ENCODE measurements at places on chromosomes 6 and 20. TPM values are rescaled to one million over a fixed set of nuclear protein-coding genes. Genes with fewer than 3 reads are reported as not detected.
A peak's percentile ranks its signal among the peaks of the same experiment; 100 is the strongest.

Gene ERVFRD-1
- total RNA-seq = not detected

Gene DSE
- total RNA-seq = 14.3 TPM

- DNase-seq = peak; percentile 80
Observed at GRCh38 chr6:170279977-170280688, 10.7 kb downstream of the DLL1 start.

- no peak for DNase-seq
Observed at GRCh38 chr6:139600343-139600742, 225.9 kb upstream of the CITED2 start.

DNA sequence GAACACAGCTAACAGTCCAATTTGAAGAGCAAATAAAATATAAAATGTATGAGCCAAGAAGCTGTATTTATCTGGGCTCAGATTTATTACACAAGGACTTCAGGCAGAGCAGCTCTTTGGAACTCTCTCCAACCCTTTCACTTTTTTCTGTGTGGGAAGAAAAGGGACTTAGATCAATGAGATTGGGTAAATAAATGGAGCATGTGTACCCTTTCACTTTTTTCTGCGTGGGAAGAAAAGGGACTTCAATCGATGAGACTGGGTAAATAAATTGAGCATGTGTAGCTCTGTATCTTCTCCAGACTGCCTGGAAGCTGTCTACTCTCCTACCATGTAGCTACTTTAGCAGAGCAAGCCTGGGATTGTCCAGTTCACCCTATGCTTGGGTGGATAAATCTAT, 10.7 kb downstream of the SLC17A3 start:
- no peak for DNase-seq
